ENCODE measurements at places on chromosomes 5 and 9.

DNA sequence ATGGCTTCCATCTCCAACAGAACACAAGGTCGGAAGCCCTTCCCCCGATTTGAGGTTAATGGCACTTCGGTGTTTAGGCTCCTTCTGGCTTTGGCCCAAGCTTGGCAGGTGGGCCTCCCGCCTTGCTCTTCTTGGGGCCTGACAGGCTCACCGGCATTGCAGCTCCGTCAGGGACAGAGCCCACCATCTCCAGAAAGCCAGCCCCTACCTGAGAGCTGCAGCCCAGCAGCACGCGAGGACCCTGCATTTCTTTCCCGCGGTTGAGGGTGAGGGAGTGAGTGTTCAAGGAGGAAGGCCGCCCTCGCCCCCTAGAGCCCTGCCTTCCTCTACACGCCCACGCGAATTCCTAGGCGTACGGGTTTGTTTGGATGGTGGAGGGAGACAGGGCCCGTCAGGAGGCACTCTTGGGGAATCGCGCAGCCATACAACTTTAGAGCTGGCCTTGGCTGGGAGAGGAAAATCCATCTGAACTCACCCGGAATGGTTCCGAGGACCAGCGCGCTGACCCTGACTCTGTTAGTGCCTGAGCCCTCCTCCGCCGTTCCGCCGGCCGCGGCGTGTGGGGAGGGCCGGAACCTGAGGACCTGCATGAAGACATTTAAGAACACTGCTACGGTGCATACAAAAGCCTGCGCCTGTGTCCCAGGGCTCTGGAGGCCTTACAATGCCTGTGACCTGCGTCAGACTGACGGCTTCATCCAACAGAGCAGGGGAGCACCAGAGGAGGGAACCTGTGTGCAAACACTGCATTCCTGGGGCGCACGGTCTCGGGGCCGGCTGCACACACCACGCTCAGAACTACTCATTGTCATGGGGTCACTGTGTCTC, 73.8 kb downstream of the MRPL36 start:
- no peak for DNase-seq

- DNase-seq = no peak
Measured at GRCh38 chr9:99730062-99730461, 91.6 kb upstream of the NR4A3 start.

DNA sequence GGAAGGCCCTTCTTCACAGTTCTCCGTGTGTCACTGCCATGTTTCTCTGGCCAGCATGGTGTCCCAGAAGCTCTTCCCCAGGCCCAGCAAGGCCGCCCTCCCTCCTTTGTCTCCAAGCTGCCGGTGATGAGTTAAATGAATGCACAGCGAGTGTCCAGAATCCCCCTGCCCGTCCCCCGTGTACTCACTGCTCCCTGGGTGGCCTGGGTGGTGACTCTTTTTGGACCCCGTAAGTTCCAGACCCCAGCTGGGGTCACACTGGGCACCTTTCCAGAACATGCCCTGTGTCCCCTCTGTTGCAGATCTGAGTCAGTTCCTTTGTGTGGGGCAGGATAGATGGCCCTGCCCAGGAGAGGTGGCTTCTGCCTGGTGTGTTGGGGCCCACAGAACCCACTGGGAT, 95.0 kb downstream of the MRPL36 start:
- no peak for DNase-seq

DNA sequence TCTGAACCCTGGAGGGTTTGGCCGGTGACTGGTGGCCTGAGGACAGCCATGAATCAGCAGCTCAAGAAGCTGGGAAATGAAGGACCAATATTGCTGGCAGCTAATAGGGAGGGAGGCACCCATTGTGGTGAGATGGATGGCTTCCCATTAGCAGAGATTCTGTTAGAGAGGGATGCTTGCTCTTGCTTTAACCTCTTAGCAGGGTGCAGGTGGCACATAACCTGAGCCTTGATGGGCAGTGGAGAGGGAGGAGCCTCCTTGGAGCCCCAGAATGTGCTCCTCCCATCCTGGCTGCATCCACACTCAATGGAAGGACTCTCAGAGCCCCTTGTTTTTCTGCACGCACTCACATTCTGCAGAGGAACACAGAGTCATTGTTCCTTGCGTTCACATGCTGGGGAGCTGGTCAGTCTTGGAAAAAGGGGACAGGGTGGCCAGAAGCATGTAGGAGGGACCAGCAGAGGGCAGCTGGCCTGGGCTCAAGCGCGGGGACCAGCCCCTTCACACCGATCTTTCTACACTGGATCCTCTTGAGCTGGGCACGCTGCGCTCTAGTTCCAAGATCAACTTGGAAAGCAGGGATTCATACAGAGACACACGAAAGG, 161.8 kb downstream of the MED10 start:
- no peak for DNase-seq

DNA sequence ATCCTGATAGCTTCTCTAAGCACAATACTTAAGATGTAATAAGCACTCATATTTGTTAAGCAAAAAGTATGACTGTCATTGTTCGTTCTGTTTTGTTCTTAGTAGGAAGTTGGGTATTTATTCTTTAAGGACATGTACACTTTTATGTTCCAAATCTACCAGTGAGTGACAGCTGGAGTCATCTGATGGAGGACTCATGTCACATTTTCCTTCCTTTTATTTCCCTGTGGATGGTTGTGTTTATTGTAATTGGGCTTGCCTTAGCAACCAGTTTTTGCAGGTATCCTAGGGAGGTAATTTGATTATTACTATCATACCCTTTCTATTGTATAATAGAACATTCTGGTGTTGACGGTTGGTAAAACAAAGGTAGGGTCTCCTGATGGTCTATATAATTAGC, 145.7 kb downstream of the ZSWIM6 start:
- no peak for DNase-seq

DNA sequence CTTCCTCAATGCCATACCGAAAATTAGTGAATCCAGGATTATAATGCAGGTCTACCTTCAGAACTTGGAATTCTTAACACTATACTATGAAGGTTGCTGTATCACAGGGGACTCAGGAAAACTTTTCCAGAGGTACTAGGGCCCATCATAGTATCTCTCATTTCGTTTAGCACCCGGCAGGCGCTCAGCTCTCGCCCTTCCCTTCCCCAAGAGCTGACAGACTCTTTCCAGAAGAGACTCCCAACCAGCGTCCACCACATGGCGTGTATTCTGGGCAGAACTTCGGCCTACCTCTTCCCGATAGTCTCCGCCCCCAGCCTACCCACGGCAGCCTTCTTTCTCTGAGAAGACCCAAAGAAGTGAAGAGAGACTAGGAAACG, 271 bp downstream of the NOL8 start:
- DNase-seq = no peak
